ENCODE measurements at places on chromosomes 1 and 21. TPM values are rescaled to one million over a fixed set of nuclear protein-coding genes. Genes with fewer than 3 reads are reported as not detected.

DNA sequence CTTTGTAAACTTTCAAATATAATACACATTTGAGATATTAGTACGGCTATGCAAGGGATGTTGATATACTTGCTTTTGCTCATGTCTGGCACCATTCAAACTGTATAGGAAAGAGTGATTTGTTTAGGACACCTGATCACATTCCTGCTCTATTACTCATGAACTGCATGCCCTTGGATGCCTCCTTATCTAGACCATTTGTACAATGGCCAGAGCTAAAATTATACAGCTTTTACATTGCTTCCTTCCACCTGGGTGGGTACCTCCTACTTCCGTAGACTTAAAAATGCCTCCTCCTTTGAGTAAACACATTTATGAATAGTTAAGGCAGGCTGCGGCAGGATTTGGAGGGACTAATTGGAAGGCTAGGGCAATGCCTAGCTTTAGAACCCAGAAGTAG is 85.4 kb upstream of the PBX1 start:
- no peak for DNase-seq
- H3K27me3 ChIP-seq, result no peaks in the 10 kb centered on the region
- no peak overlapping the region for H3K27ac ChIP-seq
- H3K4me1 ChIP-seq, result no peaks in the 10 kb centered on the region
- H3K36me3 ChIP-seq, result no peaks in the 10 kb centered on the region

- H3K4me3 ChIP-seq, result no peak overlapping the region
- no peak for DNase-seq
- H3K36me3 ChIP-seq, result no peaks in the 10 kb centered on the region
- H3K27ac ChIP-seq, result no peak overlapping the region
- no peaks in the 10 kb centered on the region for H3K27me3 ChIP-seq
- no peaks in the 10 kb centered on the region for H3K4me1 ChIP-seq
Measured at GRCh38 chr1:14732728-14733047, 134.2 kb downstream of the KAZN start.

SLC35F3 gene
- total RNA-seq, result not detected

ZNF669 gene
- 10.2 TPM for total RNA-seq

- H3K4me3 ChIP-seq, result no peak overlapping the region
- H3K4me1 ChIP-seq, result peaks cover 17% of the 10 kb centered on the region
- no peak for DNase-seq
- no peaks in the 10 kb centered on the region for H3K36me3 ChIP-seq
Measured at GRCh38 chr1:158102881-158103674, 77.6 kb upstream of the CD1D start.

GRCh38 chr1:225934711-225935110 is 6.3 kb downstream of the LEFTY2 start:
- no peaks in the 10 kb centered on the region for H3K4me1 ChIP-seq
- no peak for DNase-seq
- no peaks in the 10 kb centered on the region for H3K27me3 ChIP-seq

- H3K4me1 ChIP-seq, result peaks cover 35% of the 10 kb centered on the region
- no peak overlapping the region for H3K4me3 ChIP-seq
- H3K27me3 ChIP-seq, result no peaks in the 10 kb centered on the region
- H3K27ac ChIP-seq, result peak overlapping the region; percentile 30
Measured at GRCh38 chr1:18929686-18930085, 26.8 kb downstream of the IFFO2 start.

GRCh38 chr1:155127967-155128754 is 485 bp downstream of the EFNA1 start:
- peak overlapping the region; percentile 58 for H3K4me3 ChIP-seq
- H3K4me1 ChIP-seq, result peaks cover 2% of the 10 kb centered on the region
- H3K27me3 ChIP-seq, result peaks cover 55% of the 10 kb centered on the region
- H3K27ac ChIP-seq, result no peak overlapping the region
- DNase-seq, result no peak
- no peaks in the 10 kb centered on the region for H3K36me3 ChIP-seq

- no peaks in the 10 kb centered on the region for H3K4me1 ChIP-seq
- H3K27ac ChIP-seq, result no peak overlapping the region
- no peaks in the 10 kb centered on the region for H3K36me3 ChIP-seq
Measured at GRCh38 chr1:77553568-77554291, 128.7 kb downstream of the ZZZ3 start.

DNA sequence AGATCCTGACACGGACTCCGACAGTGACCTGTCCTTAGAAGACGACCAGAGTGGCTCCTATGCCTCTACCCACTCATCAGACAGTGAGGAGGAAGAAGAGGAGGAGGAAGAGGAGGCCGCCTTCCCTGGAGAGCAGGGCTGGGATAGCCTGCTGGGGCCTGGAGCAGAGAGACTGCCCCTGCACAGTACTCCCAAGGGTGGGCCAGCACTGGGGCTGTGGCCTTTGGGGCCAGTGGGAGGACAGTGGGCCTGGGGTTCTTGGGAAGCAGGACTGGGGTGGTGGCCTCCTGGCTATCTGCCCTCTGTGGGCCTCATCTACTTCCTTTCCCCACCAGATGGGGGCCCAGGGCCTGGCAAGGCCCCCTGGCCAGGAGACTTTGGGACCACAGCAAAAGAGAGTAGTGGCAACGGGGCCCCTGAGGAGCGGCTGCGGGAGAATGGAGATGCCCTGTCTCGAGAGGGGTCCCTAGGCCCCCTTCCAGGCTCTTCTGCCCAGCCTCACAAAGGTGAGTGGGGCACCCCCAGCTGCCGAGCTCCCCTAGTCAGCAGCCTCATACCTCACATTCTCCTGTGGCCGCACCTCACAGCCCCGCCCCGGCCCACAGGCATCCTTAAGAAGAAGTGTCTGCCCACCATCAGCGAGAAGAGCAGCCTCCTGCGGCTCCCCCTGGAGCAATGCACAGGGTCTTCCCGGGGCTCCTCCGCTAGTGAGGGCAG is 10.0 kb downstream of the PSRC1 start:
- peaks cover 8% of the 10 kb centered on the region for H3K4me1 ChIP-seq
- no peaks in the 10 kb centered on the region for H3K36me3 ChIP-seq
- DNase-seq, result no peak
- no peak overlapping the region for H3K27ac ChIP-seq

DNA sequence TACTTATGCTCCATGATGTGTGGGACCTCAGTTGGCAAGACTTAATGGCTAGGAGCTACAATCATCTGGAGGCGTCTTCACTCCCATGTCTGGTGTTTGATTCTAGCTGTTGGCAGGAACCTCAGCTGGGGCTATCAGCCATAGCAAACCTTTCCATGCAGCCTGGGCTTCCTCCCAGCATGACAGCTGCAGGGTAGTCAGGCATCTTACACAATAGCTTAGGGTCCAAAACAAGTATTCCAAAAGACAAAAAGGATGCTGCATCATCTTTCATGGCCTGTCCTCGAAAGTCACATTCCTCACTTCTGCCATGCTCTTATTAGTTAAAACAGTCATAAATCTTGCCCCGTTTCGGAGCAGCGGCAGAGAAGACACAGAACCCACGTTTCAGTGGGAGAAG is 90.9 kb downstream of the LRRC8C start:
- no peak overlapping the region for H3K27ac ChIP-seq
- H3K4me3 ChIP-seq, result no peak overlapping the region

DNA sequence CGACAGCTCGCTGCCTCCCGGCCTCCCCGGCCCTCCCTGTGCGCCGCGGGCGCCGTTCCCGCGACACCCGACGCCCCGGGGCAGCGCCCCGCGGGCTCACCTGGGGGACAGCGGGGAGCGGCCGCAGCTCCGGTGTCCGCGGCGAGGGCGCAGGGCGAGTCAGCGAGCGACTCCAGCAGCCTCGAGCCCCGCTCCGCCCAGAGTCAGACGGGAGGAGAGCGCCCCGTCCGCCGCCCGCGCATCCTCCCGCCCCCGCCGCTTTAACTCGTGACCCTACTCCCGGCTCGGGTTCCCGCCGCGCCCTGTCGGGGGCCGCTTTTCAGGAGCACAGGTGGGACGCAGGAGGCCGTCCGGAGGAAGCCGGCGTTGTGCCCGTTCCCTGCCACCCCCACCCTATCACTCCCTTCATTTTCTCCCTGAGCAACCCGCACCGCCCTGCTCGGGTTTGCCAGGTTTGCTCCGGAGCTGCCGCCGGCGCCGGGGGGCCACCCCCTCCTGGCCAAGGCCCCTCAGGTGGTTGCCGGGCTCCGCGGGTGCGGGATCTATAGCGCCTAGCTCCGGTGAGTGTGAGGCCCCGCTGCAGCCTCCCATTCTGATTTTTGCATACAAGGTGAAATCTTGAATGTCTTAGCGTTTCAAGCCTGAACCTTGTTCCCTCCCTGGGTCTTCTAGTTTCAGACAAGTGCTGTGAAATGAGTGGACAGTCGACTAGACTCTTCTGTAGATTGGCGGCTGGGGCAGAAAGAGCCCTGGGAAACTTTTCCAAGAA is at the start of gene MCOLN3:
Gene MCOLN3, minus strand, starts transcription at position 205 of the 769 bp plus-strand sequence. CDS start 3,140 bp downstream, outside the sequence.
- H3K36me3 ChIP-seq, result no peaks in the 10 kb centered on the region
- no peak for DNase-seq
- H3K4me1 ChIP-seq, result no peaks in the 10 kb centered on the region
- H3K27ac ChIP-seq, result no peak within 1 kb of the TSS
- H3K27me3 ChIP-seq, result peaks cover 24% of the 10 kb centered on the region

CD84 gene
- total RNA-seq, result not detected

GRCh38 chr1:158272681-158273080 is 17.0 kb upstream of the CD1C start:
- H3K36me3 ChIP-seq, result no peaks in the 10 kb centered on the region
- H3K27ac ChIP-seq, result no peak overlapping the region
- H3K4me1 ChIP-seq, result no peaks in the 10 kb centered on the region
- DNase-seq, result no peak

- H3K4me3 ChIP-seq, result peak overlapping the region; percentile 98
- no peaks in the 10 kb centered on the region for H3K27me3 ChIP-seq
- no peaks in the 10 kb centered on the region for H3K4me1 ChIP-seq
- H3K27ac ChIP-seq, result peak overlapping the region; percentile 95
- peak; percentile 12 for DNase-seq
Measured at GRCh38 chr1:161044535-161044907, 1.3 kb downstream of the USF1 start.

All from fibroblast of lung (primary cell).